ENCODE measurements at places on chromosomes 13 and 19.

GRCh38 chr13:62702502-62702901, 1286.9 kb upstream of the PCDH20 start:
- no peak for DNase-seq

GRCh38 chr19:30558793-30559192, 186.6 kb downstream of the ZNF536 start:
- DNase-seq, result no peak

DNA sequence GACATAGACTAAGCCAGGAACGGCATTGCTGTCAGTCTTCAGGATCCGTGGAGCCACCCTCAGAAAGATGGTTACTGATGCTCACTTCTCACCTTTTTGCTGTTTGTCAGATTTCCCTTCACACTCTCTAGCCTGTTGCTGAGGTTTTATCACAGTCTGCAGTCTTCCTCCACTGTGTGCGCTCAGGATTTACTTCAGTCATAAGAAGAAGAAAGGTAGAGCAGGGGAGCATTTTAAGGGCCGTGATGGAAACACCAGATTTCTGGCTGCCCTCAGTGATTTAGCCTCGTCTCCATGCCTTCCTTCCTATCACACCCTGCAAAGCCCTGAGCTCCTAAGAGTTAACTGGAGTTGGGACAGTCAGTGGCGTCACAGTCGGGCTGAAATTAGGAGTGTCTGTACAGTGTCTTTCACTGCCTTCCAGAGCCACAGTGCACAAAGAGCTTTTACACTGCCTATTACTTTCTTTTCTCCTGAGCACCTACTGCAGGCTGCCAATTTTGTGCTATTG, 60.0 kb upstream of the GPR183 start:
- DNase-seq, result no peak

- DNase-seq, result no peak
Observed at GRCh38 chr19:32196690-32197420, 148.6 kb upstream of the ZNF507 start.

DNA sequence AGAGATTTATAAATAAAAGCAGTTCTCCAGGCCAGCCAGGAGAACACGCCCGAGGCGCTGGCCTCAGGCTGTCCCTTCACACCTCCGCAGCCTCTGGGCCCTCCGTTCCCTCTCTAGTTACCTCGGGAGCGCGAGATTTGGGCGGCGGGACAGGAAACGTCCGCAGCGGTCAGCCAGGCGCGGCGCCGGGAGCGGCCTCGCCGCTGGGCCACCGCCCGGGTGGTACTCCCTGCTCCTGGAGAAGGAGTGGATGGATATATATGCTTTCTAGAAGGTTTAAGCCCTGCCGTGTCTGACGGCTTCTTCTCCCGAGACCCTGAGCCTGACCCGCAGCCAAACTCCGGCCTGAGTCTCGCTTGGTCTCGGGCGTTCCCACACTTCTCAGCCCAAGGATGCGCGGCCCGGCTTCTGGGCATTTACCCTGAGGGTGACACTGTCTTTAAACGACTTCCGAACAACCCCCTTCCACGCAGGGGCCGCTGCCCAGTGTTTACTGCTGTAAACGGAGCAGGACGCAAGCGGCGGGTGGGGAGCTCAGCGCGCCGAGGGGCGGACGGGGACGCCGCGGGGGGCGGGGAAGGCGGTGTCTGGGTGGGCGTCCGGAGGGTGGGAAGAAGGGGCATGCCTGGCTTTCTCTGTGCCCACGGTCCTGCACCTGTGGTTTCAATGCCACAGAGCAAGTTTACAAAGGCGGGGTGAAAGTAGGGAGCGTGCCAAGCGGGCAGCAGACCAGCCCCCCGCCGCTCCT, 2.0 kb upstream of the ZIC2 start:
- no peak for DNase-seq

GRCh38 chr19:1468274-1468820, 10.7 kb downstream of the C19orf25 start:
- no peak for DNase-seq

- no peak for DNase-seq
Observed at GRCh38 chr19:15286688-15287365, 45.5 kb downstream of the BRD4 start.

- DNase-seq, result no peak
Observed at GRCh38 chr13:35714588-35715377, 238.3 kb upstream of the MAB21L1 start.

DNA sequence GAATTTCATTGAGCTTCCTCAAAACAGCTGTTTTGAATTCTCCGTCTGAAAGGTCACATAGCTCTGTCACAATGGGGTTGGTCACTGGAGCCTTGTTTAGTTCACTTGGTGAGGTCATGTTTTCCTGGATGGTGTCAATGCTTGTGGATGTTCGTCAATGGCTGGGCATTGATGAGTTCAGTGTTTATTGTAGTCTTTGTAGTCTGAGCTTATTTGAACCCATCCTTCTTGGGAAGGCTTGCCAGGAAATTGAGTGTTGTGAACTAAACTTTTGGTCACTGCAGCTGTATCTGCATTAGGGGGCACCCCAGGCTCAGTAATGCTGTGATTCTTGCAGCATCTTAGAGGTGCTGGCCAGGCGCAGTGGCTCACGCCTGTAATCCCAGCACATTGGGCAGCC, 22.0 kb downstream of the BLOC1S3 start:
- DNase-seq, result no peak

- DNase-seq, result no peak
Observed at GRCh38 chr13:80367473-80367872, 26.5 kb upstream of the SPRY2 start.

DNA sequence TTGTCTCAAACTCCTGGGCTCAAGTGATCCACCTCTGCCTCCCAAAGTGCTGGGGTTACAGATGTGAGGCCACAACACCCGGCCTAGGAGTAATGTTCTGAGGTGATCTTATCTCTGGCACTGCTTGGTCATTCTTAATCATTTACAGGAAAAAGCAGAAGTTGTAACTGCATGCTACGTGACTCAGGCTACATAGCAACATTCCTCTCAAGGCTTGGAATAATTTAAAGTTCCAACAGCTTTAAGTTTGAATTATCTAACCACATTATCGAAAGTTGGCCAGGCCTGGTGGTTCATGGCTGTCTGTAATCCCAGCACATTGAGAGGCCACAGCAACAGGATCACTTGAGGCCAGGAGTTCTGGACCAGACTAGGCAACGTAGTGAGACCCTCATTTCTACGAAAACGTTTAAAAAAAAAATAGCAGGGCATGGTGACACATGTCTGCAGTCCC, 3.9 kb upstream of the B9D2 start:
- DNase-seq, result no peak

- DNase-seq, result no peak
Observed at GRCh38 chr19:39494661-39495060, 4.1 kb upstream of the DLL3 start.

DNA sequence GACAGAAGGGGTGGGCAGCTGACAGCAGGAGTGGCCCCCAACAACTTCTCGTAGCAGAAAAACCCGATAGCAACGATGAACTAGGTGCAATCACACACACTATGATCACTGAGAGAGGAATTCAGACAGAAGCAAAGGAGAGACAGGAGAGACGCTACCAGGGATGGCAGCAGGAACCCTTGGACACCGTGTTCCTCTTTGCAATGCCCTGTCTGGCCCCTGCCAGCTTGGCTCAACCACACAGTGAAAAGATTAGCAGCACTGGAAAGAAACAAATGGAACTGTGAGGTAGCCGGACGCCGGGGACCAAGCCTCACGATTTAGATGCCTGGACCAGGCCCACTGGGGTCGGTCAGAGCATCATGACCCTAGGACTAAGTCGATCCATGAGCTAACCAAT, 23.6 kb downstream of the DCAF15 start:
- no peak for DNase-seq

DNA sequence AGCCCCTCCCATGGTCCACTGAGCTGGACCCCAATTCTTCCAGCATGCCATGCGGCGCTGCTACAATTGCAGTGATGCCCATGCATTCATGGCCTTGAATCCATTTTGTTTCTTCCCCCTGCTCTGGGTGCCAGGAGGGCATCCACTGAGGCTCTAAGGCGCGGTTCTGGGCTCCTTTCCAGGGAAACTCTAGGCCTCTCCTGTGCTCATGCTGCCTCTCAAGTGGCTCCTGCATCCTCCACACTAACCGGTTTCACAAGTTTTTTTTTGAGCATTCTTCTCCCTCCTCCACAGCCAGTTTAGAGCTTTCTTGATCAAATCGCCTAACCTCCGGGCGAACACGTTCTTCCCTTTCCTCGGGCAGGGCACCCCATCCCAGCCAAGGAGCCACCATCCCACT, 69.1 kb upstream of the FLT1 start:
- no peak for DNase-seq

DNA sequence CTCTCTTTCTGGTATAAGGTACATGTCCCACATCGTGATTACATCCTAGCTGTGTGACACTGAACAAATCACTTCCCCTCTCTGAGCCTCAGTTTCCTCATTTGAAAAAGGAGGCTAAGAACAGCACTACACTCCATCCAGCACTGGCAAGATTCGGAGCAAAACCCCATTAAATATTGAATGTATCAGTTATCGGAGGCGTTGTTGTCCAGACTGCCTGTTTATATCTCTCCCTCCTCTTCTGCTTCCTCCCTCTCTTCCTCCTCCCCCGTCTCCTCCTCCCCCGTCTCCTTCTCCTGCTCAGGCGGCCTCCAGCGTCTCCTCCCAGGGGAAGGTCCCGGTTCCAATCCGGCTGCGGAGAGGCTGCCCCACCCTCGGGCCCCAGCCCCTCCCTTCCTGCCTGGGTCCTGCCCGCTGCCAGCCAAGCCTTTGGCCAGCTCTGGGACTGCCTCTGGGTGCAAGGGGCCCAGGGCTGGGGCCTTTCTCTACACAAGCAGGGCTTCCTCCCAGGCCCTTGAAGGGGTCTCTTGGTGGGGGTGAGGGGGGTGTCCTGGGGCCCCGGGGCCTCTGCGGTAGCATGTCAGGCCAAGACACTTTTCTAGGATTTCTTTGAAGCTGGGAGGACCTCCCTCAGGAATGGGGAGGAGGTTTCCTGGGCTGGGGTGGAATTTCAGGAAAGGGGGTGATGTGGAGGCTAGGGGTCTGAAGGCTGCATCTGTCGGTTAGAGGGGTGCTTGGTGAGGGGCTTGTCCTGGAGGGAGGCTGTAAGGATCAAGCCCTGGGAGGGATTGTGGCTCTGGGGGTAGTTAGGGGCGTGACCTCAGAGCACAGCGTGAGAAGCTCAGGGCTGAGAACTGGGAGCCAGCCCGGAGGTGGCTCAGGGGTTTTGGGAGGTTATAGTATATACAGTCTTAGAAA, 1.9 kb downstream of the RRAS start:
- DNase-seq, result no peak

DNA sequence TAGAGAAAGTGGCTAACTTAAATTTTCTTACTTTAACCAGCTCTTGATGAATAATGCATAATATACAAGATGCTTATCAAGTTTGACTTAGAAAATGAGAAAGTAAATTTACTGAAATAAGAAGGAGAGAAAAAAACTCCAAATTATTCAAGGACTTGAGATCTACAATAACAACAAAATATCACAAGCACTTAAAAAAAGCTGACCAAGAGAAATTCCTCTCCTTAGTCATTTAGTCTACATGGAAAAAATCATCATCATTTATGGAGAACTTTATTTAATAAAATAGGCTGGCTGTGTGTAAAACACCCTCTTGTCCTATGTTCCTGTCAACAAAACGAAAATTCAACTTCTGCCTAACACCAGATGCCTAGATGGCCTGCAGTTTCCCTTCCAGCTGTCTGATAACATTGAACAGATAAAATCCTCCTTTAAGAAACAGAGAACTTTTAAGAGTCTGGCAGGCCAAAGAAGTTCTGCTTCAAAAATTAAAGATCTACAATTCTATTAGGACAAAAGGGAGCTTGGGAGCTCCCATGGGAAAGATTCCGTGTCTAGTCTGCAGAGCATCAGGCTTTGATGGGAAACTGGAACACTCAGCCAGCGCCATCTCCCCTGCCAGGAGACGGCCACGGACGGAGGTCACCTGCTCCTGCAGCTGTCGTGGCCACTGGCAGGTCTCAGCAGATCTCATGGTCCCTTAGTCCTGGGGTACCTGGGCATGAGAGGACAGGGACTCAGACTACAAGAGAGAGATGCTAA, 37.9 kb upstream of the ATP11A start:
- DNase-seq, result no peak

- no peak for DNase-seq
Observed at GRCh38 chr13:66790861-66791260, 439.3 kb downstream of the PCDH9 start.

- no peak for DNase-seq
Observed at GRCh38 chr13:46983881-46984280, 87.0 kb upstream of the HTR2A start.

GRCh38 chr19:328025-328505, 16.5 kb downstream of the MIER2 start:
- no peak for DNase-seq

DNA sequence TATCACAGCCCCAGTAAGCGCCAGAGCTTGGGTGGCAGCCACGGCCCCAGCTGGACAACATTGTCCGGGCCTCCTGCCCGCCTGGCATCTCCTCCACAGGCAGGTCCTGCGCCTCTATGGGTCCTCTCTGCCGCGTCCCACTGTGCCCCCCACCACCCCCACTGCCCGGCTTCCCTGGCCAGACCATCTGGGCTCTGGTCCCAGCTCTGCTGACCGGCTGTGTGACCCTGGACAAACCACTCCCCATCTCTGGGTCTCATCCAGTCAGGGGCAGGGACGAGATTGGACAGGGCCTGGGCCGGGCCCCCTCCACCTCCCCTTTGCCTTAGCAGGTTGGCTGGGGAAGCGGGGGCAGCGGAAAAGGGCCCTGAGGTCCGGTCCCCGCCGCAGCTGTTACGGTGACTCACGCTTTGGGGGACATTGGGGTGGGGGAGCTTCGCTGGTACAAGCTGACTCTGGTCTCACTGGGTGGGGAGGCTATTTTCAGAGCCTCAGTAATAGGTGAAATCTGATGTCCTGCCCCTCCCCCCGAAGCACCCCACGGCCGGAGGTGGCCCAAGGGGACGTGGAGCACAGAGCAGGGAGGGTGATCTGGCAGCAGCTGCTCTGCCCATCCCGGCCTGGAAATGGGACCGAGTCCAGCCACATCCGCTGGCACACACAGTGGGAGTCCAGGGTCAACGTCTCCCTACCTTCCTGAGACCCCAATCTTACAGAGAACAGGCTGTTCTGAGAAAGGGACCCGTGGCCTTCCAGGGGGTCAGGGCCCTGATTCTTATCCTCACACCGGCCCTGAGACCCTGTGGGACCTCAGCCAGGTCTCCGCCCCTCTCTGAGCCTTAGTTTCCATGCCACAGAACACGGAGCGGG, 9.1 kb downstream of the NFIC start:
- no peak for DNase-seq

DNA sequence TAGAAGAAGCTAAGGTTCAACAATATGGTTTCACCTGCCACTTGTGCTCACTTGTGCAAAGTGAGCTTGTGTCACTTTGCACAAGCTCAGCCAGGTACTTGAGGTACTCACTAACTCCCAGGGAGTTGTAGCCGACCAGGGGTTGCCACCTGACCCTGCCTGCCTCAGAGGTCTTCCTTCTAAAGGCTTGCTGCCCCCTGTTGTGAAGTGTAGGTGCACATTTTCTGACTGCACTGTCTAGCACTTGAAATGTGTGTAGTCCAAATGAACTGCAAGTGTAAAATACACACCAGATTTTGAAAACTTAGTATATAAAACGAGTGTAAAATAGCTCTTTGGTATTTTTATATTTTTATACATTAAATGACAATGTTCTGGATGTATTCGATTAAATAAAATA, 230.8 kb downstream of the DLEU7 start:
- DNase-seq, result no peak

All from esophagus squamous epithelium (tissue), 5 donors.